ENCODE measurements at places on chromosomes 4 and X.

GRCh38 chr4:123102897-123103471, 180.6 kb upstream of the NUDT6 start:
- DNase-seq = peak; percentile 35

DNA sequence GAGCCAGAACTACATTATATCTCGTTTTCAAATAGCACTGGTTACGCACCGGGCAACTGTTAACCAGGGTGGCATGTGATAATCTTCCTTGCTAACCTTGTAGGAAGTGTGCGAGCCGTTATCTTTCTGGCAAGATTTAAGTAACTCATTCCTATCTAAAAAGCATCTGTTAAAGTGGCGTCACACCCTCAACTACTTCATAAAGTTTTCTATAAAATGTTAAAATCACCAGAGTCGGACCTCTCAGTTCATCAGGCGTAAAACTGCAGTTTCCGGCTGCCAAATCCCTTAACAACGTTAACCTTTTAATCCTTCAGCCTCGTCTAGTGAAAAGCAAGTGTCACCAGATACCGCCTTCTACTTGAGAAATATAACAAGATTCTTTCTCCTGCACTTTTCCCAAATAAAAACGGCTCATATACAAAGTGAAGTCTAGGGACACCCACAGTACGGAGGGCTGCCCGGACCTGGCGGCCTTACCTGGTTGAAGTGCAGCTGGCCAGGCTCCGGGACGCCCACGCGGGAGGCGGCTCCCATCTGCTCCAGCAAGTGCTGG, 1.2 kb downstream of the SLC39A8 start:
- no peak for DNase-seq

DNA sequence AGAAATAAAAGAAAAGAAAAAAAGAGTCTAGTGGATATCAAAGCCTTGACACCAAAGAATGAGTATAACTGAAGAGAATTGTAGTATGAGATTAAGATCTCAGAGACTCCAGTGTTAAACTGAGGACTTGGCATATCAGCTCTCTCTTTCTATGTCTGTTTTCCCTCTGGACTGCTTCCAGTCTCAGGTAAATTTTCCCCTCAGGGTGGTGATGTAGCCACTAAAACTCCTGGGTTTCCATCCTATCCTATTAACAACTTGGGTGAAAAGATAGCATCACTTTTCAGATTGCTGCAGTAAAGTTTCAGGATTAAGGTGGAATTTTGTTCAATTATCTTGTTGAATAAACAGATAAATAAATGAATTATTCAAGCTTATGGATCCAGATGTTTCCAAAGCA, 85.7 kb downstream of the ATP10D start:
- DNase-seq = no peak

- DNase-seq = no peak
Observed at GRCh38 chr4:125200556-125200955, 114.2 kb upstream of the FAT4 start.
